ENCODE measurements at places on chromosomes 12 and 14.

DNA sequence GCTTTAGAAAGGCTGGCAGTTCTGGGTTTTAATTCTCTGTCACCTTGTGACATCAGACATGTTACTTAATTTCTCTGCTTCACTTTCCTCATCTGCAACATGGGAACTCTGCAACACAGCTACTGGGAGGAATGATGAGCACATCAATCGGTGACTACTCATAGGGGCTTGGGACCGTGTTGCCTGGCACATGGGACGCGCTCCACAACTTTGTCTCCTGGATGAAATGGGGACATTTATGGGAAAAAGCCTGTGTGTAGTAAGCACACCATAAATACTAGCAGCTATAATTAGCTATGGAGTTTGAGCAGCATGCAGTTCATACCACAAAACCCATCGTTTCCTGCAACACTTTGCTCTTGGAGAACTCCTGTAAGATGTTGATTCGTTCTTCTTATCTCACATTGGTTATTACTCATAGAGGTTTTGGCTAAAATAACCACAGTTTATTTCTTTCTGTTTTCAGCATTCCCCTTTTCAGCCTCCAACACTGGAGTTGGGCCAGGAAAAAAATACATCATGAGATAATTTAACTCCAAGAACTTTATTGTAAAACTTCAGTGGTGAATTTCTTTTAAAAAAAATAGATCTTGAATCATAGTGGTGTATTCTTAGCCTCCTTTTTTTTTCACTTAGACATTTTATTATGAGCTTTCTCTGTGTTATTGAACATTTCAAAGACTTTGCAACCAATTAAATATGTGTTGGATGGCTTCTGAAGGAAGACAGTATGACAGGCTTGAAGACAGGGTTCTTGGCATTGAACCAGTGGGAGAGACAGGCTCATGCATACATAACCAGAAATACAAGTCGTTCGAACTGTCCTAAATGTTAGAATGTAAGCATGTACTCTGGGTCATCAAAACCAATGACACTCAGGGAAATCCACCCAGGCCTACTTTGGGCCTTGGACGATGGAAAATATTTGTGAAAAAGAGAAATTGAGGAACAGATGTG is 72.7 kb downstream of the RIN3 start:
- DNase-seq, result peak; percentile 93

GRCh38 chr12:129075460-129076208 is 222.4 kb downstream of the GLT1D1 start:
- DNase-seq, result no peak

- no peak for DNase-seq
Observed at GRCh38 chr12:83136411-83136810, 449.7 kb downstream of the TMTC2 start.

DNA sequence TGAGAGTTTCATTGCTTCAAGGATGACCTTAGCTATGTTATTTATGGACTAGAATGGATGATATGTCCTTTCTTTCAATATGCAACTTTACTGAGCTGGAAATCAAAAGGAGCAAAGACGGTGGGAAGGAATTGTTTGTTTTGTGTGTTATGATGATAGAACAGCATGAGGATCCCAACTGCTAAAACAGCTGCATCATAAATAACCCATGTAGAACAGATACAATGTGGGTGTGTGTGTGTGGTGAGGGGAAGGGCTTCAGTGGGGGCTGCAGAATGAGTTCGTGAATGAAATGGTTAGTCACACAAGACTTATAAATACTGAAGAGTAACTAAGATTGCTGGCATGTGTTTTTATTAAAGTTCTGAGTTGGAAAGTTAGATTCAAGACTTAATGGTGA is 80.1 kb downstream of the DACT1 start:
- DNase-seq, result no peak

GRCh38 chr14:29858299-29858698 is 69.3 kb downstream of the PRKD1 start:
- DNase-seq, result no peak

- DNase-seq, result no peak
Observed at GRCh38 chr12:49626836-49627235, 3.5 kb downstream of the PRPF40B start.

GRCh38 chr12:110100315-110100970 is 23.7 kb upstream of the IFT81 start:
- peak; percentile 81 for DNase-seq

- no peak for DNase-seq
Observed at GRCh38 chr14:28771168-28771567, 4.6 kb downstream of the FOXG1 start.

- DNase-seq, result peak; percentile 77
Observed at GRCh38 chr12:25840678-25841465, 117.6 kb upstream of the RASSF8 start.

DNA sequence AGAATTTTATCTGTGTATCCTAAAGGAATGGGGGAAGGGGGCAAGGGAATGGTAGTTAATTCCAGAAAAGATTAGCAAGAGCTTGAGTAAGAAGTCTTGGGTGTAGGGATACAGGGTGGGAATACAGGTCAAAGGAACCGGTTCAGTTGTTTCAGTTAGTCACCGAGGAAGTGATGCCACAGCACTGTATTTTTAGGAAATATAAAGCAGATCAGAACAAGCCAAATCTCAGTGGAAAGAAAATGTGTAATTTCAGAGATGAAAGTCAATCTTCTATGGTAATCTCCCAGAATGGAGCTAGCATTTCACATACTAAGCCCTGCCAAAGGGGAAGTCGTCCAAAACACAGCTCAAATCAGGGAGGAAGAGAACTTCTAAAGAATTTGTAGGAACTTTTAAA is 4.7 kb upstream of the TUBA1C start:
- DNase-seq, result peak; percentile 85

DNA sequence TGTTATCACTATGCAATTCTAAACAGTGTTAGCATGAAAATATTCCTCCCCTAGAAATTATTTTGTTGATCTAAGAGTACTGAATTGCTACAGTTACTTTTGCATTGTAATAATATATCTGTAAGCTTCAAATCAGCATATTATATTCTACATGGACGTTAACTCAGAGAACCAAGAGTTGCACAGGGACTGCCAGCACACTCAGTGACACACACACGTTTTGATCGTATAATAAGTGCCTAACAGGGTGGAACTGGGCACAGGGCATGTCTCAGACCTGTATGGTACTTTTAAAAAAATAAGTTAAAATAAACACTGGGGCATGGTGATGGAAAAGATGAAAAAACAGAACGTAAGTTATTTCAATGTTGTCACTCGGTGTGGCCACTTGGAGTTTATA is 451.6 kb downstream of the RGS6 start:
- no peak for DNase-seq

DNA sequence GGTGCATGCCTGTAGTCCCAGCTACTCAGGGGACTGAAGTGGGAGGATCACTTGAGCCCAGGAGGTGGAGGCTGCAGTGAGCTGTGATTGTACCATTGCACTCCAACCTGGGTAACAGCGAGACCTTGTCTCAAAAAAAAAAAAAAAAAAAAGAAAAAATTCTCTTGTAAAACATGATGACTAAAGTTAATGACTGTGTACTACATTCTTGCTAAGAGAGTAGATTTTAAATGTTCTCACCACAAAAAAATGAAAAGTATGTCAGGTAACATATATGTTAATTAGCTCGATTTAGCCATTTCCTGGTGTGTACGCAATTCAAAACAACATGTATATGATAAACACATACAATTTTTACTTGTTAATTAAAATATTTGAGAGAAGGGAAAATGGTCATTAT is 480.7 kb upstream of the RGS6 start:
- DNase-seq, result no peak

- no peak for DNase-seq
Observed at GRCh38 chr12:21337453-21337852, 2.7 kb upstream of the SLCO1A2 start.

DNA sequence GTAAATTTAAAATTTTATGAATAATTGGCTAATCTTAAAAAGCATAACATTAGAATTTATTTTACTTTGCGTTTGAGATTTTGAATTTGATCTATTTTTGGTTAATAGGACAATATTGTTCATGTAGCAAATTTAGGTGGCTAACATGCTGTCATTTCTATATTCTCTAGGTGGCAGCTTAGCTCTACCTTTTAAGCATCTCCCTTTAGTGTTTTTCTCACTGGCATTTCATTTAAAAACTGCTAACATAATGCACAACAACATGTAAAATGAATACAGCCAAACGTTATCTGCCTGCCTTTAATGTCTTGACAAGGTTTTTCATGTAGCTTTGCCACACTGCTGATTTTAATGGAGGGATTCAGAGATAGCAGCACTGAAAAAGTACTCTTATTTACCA is 272.4 kb upstream of the FBXO33 start:
- DNase-seq, result no peak

- DNase-seq, result no peak
Observed at GRCh38 chr12:3537719-3538465, 46.9 kb downstream of the PRMT8 start.

Measured in fibroblast of mammary gland (primary cell).